ENCODE measurements at places on chromosomes 1 and 21. TPM values are rescaled to one million over a fixed set of nuclear protein-coding genes. Genes with fewer than 3 reads are reported as not detected.

- DNase-seq, result no peak
Measured at GRCh38 chr1:116534014-116534739, 36.6 kb downstream of the CD58 start.

The KRTAP13-2 gene
- not detected for total RNA-seq

- no peak for DNase-seq
Measured at GRCh38 chr1:212597487-212597886, 11.1 kb upstream of the ATF3 start.

DNA sequence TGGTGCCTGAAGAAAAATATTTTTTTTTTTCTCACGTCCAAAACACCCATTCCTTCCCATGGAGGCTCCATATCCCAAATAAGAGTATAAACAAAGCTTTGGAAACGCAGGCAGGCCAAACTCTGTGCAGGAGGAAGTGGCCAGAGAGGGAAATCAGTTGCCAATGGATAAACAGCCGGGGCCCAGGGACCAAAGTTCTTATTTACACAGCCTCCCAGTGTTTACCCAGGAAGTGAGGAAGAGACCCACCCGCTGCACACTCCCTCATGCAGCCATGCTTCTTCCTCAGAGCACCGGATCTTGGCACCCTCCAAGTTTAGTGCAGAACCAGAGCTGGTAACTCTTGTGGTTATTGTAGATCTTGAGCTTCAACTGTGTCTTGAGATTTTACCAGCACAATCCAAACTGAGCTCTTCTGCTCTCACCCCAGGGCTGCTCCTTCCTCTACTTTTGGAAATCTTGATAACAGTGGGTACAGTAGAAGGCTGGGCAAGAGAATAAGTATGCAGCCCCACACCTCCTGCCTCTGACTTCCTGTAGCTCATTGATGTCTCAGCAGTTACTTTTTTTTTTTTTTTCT lies 14.2 kb downstream of the MARCKSL1 start:
- no peak for DNase-seq

The OR2L8 gene
- total RNA-seq, result not detected

The IFI44L gene
- total RNA-seq, result 4.7 TPM

The GLIS1 gene
- 0.21 TPM for total RNA-seq

The GJB4 gene
- 0.31 TPM for total RNA-seq

- no peak for DNase-seq
Measured at GRCh38 chr1:31261916-31262315, 22.2 kb upstream of the NKAIN1 start.
